ENCODE measurements at places on chromosomes 4 and X.

GRCh38 chrX:109848461-109849050 lies 115.5 kb upstream of the ACSL4 start:
- DNase-seq, result no peak

DNA sequence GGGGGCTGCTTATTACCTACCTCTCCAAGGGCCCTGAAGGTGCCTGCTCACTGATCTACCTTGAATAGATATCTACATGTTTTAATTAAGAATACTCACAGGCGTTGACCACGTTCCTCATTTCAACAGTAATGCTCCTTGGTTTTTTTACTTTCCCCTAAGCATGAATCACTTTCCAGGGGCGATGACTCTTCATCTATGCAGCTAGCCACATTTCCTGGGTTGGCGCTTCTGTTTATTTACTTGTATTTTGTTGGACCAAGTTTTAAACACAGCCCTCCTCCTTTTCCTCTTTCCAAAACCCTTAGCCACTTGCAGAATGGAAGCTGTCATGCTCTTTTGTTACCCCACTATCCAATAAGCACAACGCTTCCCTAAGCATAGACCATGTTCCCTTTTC lies 50.8 kb downstream of the CBLL2 start:
- no peak for DNase-seq

- no peak for DNase-seq
These were observed 489.8 kb downstream of the PABPC4L start for GRCh38 chr4:133711817-133712216.

DNA sequence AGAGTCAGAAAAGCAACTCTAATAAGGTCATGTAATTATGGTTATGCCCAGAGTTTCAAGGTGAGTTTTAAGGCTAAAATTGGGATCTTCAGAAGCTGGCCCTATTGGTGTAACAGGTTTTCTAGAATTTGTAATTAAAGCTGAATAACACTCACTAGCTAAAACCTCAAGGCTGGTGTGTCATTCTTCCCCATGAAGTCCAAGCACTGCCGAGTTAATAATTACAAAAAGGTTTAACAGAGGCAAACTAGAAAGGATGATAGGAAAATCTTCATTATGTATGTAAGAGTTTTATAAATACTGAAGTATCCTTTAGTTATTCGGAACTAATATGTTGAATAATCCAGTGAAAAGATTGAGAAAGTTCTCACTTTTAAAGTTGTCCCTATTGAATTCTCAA lies 34.3 kb downstream of the MXRA5 start:
- DNase-seq, result no peak

GRCh38 chr4:128355305-128355704 lies 67.7 kb upstream of the PGRMC2 start:
- no peak for DNase-seq

- no peak for DNase-seq
These were observed 22.3 kb upstream of the HTRA3 start for GRCh38 chr4:8247047-8247930.

- no peak for DNase-seq
These were observed 26.9 kb upstream of the AMOT start for GRCh38 chrX:112867570-112867969.
